ENCODE measurements at places on chromosomes 1 and 21.

DNA sequence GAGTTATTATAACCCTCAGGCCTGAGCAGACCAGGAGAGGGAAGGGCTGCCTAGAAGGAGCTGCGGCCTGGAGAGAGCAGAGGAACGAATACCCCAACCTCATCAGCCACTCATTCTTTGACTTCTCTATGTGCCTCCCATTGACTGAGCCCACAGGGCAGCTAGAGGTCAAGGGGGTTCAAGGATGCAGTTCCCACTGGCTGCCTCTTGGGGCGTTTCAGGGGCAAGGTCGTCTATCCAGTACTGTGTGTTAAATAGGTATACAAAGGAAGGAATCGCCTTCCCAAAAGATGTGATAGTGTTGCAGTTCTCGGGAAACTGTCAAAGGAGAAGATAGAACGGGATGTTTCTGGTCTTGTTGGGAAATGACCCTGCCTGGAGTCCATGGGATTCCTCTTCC lies 250.6 kb downstream of the PRDM2 start:
- no peak for DNase-seq

- DNase-seq: no peak
Measured at GRCh38 chr1:234584926-234585325, 25.1 kb downstream of the IRF2BP2 start.

DNA sequence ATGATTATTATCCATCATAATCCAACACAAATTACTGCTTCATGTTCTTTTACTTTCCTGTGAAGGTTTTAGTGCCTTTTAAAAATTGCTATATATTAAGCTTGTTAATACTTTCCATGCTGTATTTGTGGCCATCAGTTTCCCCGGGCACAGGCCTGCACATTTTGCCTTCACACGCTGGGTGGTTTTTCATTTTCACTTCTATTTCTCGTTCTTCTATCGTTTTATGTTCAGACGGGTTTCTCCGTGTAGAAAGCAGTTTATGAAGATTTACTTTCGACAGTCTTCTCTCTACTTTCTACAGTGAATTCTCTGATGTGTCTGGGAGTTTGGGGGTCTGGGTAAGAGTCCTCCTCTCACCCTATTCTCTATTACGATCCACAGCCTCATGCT lies 9.5 kb downstream of the RUNX3 start:
- DNase-seq: no peak

DNA sequence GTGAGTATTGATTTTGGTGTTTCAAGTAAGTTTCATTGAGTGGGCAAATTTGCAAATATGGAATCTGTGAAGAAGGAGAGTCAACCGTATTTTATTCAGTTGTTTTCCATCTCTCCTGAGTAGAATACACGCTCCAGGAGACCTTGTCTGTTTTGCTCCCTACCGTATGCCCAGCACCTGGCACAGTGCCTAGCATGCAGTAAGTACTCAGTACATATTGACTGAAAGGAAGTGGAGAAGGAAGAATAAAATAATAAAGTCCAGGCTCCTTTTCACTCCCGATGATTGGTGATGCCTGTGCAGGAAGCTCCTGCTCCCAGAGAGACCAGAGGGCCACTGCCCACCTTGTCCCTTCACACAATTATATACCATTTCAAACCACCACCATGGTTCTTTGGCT lies 59.4 kb upstream of the NEK2 start:
- DNase-seq: no peak

- DNase-seq: no peak
Measured at GRCh38 chr1:9503001-9503675, 36.1 kb upstream of the SLC25A33 start.

GRCh38 chr1:168763031-168763430 lies 34.0 kb upstream of the DPT start:
- DNase-seq: no peak

DNA sequence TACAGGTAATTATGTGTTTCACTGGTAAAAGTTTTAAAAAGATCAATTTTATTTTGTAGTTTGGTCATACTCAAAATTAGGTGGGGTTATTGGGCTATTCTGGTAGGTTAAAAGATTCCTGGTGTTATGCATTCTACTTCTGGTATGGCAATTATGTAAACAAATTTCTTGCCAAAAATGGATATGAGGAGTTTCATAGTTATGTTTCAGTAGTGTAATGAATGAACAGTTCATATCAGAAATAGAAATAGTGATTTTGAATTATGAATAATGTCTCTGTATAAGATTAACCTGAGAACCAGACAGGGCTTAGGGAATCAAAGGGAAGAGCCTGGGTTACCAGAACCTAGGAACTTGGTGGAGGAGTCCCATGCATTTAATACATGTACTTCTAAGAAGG lies 15.9 kb downstream of the ATF6 start:
- DNase-seq: no peak

GRCh38 chr1:228697207-228698016 lies 37.9 kb upstream of the RHOU start:
- DNase-seq: no peak

DNA sequence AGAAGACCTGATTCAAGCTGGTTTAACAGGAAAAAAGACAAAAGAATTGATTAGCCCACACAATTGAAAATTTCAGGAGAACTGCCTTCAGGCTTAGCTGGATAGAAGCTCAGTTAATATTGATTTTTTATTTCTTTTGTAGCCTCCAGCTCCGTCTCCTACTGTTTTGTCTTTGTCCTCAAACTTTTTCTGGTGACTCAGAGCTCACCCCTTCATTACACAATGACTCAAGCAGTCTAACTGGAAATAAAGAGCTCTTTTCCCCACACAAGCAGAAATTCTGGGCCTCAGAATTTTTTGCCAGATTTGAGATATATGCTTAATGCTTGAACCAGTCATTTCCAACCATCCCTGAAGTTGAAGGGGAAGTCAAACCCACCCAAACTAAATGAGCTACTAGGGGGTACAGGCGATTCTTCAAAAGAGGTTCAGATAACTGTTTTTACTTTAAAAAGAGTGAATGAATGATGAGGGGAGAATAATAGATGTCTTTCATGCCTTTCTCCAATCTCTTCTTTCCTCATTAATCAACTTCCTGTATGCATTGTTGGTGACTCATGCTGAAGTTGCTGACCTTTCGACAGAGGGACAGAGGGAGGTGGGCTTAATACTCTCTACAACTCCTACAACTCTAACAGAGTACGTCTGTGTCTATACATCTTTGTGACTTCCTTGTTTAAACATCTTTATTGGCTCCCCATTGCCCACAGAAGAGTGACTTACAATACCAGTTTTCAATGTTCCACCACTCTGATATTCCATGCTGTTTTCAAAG lies 6.2 kb upstream of the ACP6 start:
- DNase-seq: no peak

Measured in stimulated activated CD8-positive, alpha-beta memory T cell treated with anti-CD3 and anti-CD28 coated beads, Interleukin-4, amount 100 ng/mL, for 4 hours (primary cell).